ENCODE measurements at places on chromosomes 12 and 14.

DNA sequence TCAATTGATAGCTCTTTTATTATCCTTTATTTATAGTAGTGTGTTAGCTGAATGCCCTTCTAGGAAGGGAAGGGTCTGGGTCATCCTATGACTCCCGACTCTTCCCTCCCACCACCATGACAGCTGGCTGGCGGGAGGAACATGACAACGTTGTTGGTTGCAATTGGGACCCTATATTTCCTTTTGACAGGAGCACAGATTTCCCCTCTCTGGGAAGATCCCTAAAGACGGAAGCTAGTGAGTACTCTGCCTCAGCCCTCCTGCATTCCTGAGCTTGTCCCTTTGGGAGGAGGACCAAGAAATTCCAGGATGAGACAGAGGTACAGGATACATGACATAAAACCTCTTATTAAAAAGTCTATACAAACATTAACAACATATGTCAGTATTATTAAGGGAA is 485.4 kb downstream of the NAV3 start:
- DNase-seq, result no peak

- no peak for DNase-seq
Measured at GRCh38 chr14:75315144-75315543, 36.5 kb downstream of the FOS start.

DNA sequence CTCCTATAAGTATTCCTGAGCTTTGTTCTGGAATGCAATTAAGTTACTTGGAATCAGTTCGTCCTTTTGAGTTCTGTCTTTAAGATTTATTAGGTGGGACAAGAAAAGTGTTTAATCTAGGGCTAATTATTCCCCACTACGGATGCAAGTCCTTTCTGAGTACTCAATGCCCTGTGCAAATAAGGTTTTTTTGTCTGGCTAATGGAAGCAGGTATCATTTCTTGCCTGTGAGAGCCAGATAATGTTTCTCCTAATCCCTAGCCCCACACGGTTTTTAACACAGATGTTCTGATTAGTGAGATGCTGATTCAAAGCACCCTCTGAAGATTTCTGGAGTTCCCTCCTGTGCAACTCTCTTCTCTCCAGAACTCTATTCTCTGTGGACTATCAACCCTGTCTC is 296.6 kb upstream of the PRICKLE1 start:
- DNase-seq, result no peak

DNA sequence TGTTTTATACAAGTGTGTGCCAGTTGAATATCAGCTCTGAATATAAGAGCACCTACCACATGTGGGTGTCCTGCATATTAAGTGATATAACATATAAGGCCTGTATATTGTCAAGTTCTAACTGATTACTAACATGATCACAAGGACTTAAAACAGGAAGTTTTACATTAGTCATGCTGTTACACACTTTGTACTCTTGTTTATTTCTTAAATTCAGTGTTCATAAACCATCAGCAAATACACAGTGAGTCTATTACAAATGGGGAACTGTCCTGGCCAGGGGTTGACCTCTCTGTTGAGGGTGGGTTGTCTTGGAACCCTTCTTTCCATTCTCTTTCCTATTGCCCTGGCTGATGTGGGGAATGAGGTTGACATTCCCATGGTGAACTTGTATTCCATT is 19.1 kb downstream of the HELB start:
- DNase-seq, result no peak

DNA sequence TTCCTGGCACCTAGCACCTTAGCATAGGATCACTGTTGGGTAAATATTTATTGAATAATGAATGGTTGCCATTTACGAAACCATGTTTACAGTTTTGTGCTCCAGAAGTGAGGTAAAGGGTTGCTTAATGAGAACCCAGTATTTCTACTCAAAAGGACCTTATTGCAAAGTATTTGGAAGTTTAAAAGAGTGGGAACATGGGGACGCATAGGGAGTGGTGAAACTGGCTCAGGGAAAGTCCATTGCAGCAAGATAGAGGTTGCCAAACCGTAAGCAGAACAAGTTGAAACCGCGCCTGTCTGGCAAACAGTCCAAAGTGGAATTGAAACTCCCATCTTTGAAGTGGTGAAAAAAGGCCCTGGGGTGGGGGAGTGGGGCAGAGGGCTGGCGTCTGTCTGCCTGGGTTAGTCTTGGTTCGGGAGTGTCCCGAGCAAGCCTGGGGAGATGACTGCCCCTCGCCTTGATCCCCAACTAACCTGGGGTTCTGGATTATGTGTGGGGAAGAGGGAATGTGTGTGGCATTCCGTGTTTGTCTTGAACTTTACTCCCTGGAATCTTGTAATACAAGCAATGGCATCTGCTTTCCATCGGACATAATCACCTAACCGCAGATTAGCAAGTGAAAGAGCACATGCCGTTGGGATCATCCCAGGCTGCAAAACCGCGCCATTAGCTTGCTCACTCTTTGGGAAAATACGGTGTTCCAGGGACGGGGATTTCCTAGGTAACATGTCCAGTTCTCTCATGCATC is 7.2 kb downstream of the ALDH2 start:
- no peak for DNase-seq

- DNase-seq, result no peak
Measured at GRCh38 chr14:39974036-39974435, 541.8 kb upstream of the FBXO33 start.

- no peak for DNase-seq
Measured at GRCh38 chr12:102326982-102327381, 129.3 kb upstream of the PMCH start.

GRCh38 chr14:63134801-63135200 is 69.4 kb upstream of the RHOJ start:
- DNase-seq, result no peak

GRCh38 chr12:90174956-90175355 is 466.3 kb upstream of the ATP2B1 start:
- DNase-seq, result no peak

DNA sequence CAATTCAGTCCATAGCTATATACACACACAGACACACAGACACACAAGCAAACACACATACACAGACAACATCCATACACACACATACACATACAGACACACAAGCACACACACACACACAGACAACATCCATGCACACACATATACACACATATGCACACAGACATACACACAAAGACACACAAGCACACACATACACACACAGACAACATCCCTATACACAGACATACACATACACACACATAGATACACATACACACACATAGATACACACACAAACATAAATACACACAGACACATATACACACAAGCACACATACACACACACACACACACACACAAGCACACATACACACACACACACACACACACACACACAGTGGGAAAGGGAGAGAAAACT is 254.8 kb downstream of the VRK1 start:
- no peak for DNase-seq

GRCh38 chr14:30005114-30005808 is 77.6 kb upstream of the PRKD1 start:
- no peak for DNase-seq

- DNase-seq, result no peak
Measured at GRCh38 chr12:28456934-28457710, 266.9 kb downstream of the CCDC91 start.

DNA sequence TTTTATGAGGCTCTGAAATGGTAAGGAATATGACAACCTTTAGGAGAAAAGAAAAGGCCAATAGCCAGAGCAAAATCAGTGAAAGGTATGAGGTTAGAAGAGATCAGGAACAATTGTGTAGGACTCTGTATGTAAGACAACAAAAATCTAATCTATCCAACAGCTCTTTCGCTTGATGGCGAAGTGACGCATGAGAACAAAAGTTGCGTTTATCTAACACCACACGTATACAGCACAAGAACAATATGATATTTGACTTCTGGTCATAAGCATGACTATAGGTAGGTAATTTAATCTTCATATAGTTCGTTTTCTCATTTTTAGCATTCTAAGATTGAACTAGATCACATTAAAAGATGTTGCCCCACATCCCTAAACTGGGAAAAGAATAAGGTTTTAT is 1.5 kb downstream of the CLECL1 start:
- no peak for DNase-seq

- no peak for DNase-seq
Measured at GRCh38 chr12:89939522-89940215, 231.0 kb upstream of the ATP2B1 start.

DNA sequence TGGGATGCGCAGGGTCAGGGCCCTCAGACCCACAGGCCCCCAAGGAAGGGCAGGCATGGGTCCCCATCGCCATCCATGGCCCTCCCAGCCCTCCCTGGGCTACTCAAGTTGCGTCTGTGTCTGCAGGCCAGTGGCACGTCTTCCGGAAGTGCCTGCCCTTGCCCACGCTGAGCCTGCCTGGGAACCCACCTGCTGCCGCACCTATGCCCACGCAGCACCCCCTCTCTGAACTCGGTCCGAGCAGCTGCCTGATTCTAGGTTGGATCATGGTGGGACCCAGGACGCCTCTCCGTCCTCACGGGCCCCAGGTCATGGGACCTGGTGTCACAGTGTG is 182.8 kb downstream of the ADGRD1 start:
- no peak for DNase-seq

- DNase-seq, result no peak
Measured at GRCh38 chr12:90460681-90461080, 494.3 kb downstream of the CCER1 start.

GRCh38 chr12:41438854-41439541 is 250.9 kb downstream of the PDZRN4 start:
- no peak for DNase-seq

DNA sequence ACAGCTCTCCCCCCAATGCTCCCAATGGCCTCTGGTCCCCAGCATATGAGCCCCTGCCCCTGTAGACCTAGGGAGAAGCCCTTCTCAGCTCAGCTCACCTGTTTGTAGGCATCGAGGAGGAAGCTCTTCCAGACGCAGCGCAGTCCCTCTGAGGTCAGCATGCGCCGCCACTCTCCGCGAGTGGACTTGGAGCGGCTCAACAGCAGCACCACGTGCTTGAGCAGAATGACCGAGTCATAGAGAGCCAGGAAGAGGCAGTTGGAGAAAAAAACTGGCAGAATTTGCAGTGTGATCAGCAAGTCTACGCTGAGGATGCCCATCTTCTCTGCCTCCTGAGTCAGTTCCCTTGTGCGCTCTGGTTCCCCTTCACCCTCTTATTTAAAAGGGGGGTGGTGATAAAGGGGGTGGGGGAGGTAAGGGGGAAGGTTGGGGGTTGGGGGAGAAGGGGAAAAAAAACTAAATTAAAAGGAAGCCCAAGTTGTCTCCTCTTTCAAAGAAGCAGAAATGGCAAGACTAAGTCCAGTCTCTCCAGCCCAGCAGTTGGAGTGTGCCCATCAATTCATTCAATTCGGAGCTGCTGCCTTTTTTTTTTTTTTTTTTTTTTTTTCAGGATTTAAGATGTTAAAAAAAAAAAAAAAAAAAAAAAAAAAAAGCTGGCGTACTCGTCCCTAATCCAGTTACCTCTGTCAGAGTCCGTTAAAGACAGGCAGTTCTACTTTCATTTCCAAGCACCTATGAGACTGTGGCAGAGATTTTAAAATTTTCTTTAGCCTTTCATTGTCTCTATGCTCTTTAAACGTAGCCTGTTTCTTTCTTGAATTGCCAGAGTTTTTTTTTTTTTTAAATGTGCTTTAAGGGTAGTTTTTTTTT is at the start of gene DIO2:
Gene DIO2 (minus strand): TSS at position 352 of the 870 bp plus-strand sequence. CDS start 32 bp downstream, at position 320.
- DNase-seq, result no peak

DNA sequence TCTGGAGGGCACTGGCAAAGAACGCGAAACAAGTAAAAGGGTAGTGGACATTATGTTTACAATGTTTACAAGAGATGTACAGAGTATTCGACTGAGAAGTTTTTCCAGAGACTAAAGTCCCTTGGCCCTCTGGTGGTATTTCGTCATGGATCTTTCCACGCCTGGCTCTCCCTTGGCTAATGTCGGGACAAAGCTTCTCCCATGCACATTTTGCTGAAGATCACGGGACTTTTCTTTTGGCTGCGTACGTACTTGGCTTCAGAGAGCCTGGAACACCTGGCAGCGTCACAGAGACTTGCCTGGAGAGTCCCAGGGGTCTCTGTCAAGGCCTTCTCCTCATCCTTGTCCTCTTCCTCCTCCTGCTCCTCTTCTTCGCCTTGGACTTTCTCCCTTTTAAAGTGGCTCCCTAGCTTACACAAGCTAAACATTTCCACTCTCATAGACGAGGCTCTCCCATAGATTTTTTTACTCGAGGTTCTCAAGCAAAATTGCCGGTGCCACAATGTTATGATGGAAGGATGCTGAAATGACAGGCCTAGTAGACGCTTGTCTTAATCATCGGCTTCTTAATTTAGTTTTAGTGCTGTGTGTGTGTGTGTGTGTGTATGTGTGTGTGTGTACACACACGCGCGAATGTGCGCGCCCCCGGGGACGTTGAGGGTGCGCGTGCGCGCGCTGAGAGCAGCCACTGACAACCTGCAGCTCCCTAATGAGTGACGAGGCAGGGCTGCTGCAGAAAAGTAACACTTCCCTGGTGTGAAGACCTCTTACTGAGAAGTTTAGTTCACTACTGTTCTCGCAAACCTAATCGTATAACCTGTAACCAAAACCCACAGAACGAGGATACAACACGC is 4.9 kb upstream of the FOXG1 start:
- no peak for DNase-seq

DNA sequence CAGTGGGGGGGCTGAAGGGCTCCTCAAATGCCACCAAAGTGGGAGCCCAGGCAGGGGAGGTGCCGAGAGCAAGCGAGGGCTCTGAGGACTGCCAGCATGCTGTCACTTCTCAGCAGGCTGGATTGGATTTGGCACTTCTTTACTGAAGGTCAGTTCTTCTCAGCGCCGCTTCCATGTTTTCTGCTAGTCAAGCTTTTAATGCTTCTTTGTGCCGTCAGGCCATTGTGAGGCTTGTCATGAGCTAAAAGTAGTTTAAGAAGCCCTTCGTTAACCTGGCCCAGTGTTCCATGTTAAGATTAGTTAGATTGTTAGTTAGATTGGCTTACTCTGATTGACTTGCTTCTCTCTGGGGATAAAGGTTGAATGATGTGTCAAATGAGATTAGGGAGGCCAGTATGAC is 13.4 kb downstream of the GABARAPL1 start:
- DNase-seq, result no peak

- DNase-seq, result no peak
Measured at GRCh38 chr12:2475984-2476383, 318.8 kb upstream of the FKBP4 start.

GRCh38 chr12:1481326-1481725 is 113.1 kb downstream of the FBXL14 start:
- no peak for DNase-seq

GRCh38 chr12:101501410-101501995 is 26.4 kb downstream of the SPIC start:
- DNase-seq, result no peak

DNA sequence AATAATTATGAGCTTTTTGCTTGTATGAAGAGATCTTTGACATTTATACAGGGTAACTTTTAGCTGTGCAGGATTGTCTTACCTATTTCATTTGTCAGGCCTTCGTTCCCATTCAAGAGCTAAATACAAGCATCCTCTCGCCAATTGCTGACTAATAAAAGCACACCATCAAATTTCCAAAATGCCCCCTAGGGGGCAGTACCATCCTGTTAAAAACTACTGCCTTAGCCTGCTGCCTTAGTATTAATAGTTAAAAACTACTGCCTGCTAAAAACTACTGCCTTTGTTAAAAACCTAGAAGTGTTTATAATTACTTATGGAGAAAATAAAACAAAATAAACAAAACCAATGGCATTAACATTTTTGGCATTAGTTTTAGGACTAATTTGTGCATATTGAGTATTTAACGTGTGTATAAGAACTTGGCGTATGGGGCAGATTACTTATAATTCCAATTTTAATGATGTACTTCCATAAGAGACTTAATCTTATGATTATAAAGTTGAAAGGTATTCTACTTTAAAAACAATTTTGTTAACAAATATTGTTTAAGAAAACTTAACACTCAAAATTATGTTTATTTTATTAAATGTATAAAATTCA is 3.0 kb upstream of the IFI27L2 start:
- peak; percentile 31 for DNase-seq

Measured in activated T-helper 9 cell treated with anti-CD3 and anti-CD28 coated beads, Interleukin-2, amount 50 U/mL, for 16 hours (primary cell).